Amniotic stem cell (primary cell): ENCODE measurements at places on chromosomes 5 and 9.

DNA sequence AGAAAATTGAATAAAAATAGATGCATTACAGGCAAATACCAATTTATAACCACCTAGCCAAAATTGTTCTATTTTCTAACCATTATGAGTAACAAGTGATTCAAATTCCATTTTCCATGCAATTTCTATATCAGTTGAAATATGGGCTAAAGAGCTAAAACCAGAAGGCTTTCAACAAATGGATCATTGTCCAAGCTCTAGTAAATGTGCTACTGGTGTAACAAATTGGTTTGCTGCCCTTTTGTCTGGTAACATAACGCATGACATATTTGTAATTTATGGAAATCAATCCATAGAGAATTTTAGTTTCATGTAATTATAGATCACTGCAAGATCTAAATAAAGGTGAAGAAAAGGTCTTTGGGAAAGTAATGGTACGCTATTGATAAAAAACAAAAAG is 708.0 kb upstream of the GRAMD2B start:
- no peak for DNase-seq

DNA sequence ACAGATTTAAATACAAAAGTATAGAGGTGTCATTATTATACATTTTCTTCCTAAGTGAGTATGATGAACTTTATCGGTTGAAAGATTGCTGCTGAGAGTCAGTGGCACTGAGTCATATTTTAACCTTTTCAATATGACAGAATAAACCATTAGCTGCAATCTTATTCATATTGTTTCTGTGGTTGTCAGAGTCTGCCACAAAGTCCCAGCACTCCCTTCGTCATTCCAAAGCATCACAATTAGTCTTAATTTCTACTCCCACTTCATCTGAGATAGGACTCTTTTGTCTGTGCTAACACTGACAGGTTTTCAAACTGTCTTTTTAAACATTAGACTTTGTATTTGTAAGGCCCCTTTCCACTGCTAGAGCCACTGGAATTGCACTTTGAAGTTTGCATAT is 656.9 kb downstream of the MTRR start:
- DNase-seq: no peak

DNA sequence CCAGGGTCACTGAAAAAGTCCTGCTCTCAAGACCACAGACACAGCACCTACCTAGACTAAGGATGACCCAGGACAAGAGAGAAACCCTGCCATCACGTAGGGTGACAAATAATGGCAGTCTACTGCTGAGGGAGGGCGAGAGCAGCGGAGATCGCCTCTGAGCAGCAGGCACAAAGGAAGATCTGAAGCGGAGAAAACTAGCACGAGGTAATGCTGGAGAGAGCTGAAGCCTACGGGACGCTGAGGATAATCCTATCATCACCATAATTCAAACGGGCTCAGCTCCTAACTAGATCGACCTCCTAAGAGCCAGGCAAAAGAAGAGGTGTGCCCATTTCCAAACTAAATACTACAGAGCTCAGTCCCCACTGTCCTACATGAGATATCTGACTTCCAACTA is 41.3 kb downstream of the FBXO10 start:
- no peak for DNase-seq

DNA sequence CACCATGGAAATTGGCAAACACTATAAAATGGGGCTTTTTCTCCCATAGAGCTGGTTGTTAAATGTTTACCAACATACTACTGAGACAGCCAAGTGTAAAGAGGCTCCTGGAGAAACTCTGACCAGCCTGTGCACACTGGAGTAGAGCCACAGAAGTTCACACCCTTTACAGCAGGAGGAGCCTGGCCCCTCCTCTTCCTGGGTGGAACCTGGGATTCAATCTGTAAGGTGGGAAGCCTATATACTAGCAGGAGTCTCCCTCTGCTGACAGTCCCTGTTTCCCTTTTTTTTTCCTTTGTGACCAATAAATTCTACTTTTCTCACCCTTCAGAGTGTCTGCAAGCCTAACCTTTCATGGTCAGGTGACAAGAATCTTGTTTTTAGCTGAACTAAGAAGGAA is 10.4 kb upstream of the SLC30A5 start:
- no peak for DNase-seq

DNA sequence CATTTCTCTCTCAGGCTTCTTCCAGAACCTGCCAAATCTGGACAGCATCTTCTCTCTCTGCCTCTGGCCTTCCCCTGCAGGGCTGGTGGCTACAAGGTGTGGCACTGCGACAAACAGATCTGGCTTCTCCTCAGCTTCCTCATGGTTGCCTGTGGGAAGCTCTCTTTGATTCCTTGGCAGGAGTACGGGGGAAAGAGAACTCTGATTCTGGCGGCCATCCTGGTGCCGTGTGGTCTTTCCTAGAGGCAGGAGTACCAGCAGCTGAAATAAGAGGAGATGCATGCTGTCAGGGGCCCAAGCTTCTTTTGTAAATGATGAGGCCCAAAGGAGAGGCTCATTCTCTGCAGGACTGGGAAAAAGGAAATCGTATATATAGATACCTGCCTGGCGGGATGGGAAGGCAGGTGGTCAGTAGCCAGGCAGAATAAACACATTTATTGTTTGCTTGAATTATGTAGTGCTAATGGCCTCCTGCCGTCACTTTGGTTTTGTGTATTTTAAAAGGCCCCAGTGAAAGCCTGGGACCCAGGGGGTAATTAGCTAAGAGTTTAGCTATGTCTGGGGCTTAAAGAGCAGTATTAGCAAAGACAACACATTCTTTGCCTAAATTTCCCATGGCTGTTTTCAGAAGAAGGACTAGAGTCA is at the start of gene CER1:
TSS of gene CER1 (minus strand) at position 343 of the 645 bp plus-strand sequence. CDS start at position 282, 61 bp downstream.
- no peak for DNase-seq

DNA sequence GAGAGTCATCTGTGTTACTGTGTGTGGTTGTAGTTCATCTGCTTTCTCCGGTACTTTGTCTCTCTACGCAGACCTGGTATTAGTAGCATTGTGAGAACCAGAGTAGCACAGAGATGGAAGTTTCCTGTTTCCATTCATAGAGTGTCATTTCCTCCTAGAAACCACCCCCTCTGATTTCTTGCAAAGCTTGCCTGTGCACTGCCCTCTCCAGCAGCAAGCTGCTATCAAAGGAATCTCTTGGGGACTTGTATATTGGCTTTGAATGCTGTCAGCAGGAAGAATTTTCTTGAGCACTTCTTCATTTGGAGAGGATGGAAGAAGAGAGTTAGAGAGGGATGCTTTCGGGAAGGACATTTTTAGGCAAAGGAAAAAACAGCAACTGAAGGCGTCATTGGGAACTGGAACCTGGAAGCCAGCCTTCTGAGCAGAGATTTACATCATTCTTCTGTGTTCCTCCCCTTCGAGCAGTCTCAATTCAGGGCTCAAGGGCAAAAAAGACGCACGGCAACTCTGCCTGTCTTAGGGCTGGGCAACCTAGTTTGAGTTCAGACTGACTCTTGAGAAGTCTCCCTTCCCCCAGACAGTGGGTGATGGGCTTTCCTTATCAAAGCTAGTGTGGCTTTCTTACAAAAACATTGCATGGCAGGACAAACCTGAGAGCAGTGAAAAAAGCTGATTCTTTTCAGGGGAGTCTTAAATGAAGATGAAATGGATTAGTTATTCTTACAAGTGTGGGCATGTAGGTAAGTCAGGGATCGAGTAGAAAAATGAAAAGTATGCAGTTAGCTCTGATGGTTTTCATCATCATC is 226.3 kb downstream of the AOPEP start:
- DNase-seq: no peak

- DNase-seq: no peak
Observed at GRCh38 chr5:76789991-76790581, 28.7 kb upstream of the F2RL1 start.

GRCh38 chr9:135610290-135611141 is 28.8 kb downstream of the GLT6D1 start:
- DNase-seq: no peak

GRCh38 chr9:81380504-81381359 is 308.6 kb downstream of the TLE1 start:
- no peak for DNase-seq

- DNase-seq: no peak
Observed at GRCh38 chr5:58241389-58241788, 218.5 kb downstream of the PLK2 start.

GRCh38 chr9:114824110-114824509 is 18.3 kb upstream of the TNFSF15 start:
- DNase-seq: no peak

DNA sequence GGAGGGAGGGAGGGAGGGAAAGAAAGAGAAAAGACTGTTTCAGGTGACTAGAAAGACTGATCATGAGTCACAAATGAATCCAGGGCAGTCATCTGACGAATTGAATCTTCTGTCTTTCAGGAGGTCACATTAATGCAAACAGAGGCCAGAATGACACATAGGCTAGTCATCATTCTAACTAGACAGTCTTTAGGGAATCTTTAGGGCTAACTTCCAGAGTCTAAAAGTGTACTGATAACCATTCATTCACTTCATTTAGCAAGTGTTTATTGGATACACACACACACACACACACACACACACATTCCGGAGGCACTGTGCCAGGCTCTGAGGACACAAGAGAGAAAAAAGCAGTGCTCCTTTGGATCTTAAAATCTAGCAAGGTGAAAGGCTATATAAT is 156.7 kb downstream of the EBF1 start:
- DNase-seq: peak; percentile 70

DNA sequence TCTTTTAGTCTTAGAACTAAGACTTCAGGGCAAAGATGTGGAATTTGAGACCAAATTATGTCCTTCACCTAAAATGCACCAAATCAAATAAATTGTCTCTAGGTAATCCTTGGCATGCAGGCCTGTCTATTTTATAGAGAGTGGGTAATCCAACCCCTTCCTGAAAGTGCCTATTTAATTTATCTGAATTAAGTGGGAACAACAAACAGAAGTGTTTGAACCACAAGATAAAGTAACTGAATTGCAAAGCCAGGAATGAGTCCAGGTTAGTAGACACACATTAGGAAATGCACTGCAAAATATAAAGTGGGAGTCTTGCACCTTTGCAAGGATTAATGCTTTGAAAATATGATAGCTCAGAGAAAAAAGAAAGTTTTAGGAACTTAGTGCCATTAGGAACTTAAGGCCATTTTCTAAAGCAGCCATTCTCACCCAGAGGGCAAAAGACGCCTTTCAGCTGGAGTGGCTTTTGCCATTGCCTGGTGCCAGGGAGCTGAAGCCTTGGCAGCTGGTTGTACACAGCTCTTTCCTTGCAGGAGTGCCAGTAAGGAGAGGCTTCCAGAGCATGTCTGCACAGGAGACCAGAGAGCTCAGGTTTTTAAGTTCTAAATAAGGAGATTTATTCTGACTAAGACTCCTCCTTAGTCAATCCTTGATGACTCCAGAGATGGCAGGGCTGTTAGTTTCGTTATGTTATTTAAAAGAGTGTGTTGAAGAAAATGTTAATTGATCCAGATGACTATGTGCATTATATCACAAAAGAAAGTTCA is 151.7 kb upstream of the ELL2 start:
- DNase-seq: no peak

DNA sequence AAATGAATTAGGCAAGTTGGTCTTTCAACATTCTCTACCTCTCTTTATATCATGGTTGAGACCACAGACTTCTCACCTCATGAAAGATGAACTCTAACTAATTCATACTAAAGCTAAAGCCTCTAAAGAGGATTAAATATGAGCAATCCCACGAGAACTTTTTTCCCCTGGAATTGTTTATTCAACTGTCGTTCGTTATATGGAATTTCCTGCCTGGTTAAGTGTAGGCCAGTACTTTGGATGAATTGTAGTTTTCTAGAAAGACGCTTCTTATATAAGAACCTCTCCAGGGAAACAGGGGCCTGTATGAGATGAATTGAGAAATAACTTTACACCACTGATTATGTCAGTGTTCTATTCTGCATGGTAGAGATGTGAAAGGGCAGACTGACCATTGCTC is 42.9 kb downstream of the PDCD1LG2 start:
- DNase-seq: no peak

- DNase-seq: no peak
Observed at GRCh38 chr9:136554870-136555269, 9.0 kb upstream of the NOTCH1 start.

DNA sequence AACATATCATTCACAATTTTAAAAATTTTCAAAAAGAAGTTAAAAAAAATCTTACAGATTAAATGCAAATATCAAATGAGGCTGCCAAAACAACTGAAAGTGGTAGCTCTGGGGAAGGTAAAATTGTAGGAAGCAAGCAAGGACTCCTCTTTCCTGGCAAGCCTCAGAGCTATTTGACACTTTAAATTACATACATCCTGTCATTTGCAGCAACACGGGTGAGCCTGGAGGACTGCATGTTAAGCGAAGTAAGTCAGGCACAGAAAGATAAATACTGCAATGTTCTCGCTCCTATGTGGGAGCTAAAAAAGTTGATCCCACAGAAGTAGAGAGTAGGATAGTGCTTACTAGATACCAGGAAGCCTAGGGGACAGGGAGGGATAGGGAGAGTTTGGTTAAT is 58.0 kb downstream of the LPAR1 start:
- no peak for DNase-seq

- DNase-seq: no peak
Observed at GRCh38 chr5:93164690-93165089, 416.3 kb downstream of the NR2F1-AS1 start.

GRCh38 chr9:107478805-107479204 is 10.8 kb downstream of the KLF4 start:
- DNase-seq: no peak

DNA sequence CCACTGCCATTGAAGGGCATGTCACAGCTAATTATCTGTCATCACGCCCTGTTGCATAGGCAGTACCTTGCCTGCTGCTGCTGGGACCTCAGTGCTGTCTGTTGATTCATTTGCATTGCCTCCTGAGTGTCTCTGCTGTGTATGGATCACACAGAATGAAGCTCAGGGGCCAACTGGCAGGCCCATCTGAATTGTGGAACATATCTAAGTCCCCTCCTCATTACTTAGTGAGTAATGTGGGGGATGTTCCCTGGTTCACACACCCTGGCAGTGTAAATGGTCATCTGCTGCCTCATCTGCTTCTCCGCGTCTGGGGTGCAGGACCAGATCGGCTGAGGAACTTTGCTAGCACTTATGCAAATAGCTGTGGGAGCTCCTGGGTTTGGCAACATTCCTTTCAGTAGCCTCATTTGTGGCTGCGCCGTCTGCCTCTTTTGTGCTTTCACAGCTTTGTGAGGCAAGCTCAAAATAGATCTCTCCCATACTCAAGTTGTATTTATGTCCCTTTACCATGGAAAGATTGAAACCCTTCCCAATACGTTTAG is 25.4 kb downstream of the TYRP1 start:
- no peak for DNase-seq

DNA sequence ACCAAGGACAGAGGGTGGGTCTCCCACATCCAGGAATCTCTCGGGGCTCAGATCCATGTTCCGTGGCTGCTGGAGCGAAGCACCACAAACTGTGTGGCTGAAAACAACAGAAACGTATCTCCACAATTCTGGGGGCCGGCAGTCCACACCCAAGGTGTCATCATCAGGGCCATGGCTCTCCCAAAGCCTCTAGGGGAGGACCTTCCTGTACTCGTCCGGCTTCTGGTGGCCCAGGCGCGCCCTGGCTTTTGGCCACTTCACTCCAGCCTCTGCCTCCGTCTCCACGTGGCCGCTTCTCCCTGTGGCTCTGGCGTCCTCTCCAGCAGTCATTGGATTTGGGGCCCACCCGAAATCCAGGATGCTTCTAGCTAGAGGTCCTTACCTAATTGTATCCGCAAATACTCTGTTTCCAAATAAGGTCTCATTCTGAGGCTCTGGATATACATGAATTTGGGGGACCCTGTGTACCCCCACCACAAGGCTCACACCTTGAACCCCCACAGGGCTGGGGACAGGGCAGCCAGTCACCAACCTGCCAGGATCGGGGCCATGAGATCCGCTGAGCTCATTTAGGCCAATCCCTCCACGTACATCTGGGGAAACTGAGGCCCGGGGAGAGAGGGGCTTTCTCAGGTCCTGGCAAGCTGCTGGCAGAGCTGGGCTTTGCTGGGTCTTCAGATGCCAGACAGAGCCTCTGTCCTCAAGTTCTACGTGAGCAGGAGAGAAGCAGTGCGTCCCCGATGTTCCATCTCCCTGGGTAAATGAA is 158.2 kb downstream of the OLFM1 start:
- no peak for DNase-seq
